ENCODE measurements at places on chromosomes 6 and 20.

GRCh38 chr6:128586095-128586494, 65.7 kb upstream of the PTPRK start:
- DNase-seq: no peak

DNA sequence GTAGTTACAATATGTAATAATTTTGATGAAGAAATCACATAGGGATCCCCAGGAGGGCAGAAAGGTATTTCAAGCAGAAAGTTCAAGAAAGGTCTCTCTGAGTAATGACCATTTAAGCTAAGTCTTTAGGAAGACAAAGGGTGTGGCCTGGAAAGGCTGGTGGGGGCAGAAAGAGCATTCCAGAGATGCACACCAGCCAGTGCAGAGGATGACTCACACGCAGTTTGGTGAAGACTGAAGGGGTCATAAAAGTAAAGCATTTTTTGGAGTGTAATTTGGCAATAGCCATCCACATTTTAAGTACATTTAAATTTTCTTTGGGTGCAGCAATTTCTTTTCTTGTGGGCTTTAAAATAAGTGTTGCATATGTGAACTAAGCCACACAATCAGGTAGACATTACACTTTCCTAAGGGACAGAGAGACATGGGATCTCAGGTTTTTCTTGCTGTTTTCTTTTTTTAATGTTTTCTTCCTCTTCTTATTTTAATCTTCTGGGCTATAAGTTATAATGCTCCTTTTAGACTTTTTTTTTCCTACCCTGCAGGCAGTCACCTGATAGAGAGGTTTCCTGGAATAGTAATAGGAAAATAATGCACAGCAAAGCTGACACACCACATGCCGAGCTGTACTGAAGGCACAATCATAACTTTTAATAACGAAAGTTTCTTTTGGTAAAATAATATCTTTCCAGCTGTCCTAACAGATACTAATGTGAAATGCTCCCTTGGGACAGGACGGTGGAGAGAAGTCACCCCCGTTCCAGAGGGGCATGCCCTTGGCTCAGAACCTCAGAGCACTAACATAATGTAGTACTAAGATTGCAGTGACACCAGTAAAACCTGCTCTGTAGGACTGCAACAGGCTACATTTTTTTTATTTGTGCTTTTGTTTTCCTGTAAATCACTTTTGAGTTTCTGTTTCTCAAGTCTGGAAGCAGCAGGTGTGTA, 49.6 kb upstream of the PTPRK start:
- peak; percentile 85 for DNase-seq

DNA sequence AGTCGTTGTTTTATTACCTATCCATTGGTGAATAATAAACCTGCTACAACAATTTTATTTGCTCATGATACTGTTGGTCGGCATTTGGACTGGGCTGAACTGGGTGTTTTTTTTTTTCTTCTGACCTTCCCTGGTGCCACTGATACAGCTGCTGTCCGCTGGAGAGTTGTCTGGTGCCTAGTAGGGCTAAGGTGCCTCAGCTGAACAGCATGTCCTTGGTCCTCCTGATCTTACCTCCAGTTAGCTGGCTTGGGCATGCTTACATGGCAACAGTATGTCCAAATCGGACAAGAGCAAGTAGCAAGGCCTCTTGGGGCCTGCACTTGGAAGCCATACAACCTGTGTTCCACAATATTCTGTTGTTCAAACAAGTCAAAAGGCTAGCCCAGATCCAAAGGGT, 563.4 kb downstream of the BMP2 start:
- DNase-seq: no peak

DNA sequence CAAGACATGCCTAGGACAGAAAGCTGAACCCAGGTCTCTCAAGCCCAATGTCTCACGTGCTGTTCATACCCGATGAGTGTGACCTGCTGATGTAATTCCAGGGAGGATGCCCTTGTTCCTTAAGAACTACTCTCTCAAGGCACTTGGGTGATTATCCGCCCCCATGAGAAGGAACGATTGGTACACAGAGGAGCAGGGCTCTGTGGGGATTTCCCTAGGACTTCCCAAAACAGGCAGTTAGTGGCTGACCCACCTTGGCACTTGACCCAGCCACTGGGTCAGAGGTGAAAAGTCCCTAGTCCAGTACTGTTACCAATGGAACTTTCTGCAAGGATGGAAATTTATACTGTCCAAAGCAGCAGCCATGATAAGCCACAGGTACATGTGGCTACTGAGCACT, 9.2 kb upstream of the BPIFB6 start:
- DNase-seq: no peak

Data from HFFc6 (cell line).